HL-60 (cell line): ENCODE measurements at places on chromosomes 3 and 15.

DNA sequence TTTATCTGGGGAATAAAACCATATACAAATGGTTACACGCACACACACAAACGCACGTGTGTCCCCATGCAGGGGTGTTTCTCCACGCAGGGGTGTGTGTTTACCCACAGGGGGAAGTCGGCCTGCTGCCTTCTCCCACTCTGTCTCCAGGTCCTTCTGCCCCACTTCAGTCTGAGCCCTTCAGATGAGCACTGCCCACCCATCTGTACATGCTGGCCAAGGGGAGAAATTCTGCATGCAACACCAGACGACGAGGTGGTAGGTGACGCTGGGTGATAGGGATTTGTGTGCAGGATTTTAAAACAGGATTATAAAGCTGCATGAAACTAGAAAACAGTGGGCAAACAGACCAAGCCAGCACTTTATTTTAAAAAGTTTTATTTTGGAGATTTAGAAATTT, 122.5 kb downstream of the TJP1 start:
- no peak for DNase-seq

DNA sequence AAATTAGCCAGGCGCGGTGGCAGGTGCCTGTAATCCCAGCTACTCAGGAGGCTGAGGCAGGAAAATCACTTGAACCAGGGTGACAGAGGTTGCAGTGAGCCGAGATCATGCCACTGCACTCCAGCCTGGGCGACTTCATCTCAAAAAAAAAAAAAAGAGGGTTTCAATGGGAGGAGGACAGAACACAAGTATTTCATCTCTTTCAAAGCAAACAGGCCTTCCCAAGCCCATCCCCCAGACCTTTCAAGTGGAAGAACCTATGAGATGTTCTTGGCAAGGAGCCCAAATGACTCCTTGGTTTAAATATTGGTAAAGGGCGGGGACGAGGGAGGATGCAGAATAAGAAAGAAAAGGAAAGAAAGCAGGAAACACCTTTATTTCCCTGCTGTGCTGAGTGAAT, 62.2 kb upstream of the MCF2L2 start:
- no peak for DNase-seq

- DNase-seq, result no peak
Observed at GRCh38 chr15:50697109-50697797, 10.7 kb upstream of the TRPM7 start.

- DNase-seq, result no peak
Observed at GRCh38 chr3:153169793-153170383, 7.9 kb downstream of the RAP2B start.

- no peak for DNase-seq
Observed at GRCh38 chr3:136044980-136045745, 79.6 kb downstream of the PPP2R3A start.

DNA sequence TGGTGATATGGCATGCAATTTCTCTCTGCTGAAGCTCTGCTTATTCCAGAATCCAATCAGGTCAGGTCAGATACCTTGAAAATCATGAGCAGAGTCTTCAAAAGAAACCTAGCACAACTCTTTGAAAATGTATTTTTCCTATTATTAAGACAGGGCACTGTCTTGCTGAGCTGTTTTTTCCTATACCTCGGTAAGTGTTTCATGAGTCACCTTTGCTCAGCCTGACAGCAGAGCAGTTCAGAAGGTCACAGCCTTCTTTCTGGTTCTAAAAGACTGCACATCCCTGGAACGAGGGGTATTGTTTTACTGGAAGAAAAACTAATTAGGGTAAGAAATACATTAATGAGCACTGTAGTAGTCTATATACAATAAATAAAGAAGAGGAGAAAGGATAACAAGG, 422.0 kb downstream of the SOX2 start:
- no peak for DNase-seq
